Activated CD4-positive, alpha-beta T cell treated with anti-CD3 and anti-CD28 coated beads, Interleukin-2, amount 50 U/mL, for 24 hours (primary cell): ENCODE measurements at places on chromosomes 3 and 15.

DNA sequence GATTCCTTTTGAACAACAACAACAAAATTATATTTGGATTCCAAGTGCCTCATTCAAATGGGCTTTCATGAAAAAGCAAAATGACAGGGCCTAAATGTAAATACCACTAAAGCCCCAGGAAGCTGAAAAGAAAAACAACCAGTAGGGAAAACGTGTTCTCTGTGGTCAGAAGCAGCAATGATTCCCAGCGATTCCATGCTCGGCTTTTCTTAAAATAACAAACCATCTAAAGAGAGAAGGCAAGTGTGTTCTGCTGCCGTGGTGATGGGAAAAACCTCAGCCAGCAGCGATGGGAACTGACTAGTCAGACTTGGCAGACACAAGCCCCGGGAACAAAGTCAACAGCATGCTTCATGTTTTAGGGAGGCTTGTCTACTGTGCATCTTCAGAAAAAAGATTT lies 153.6 kb downstream of the TNIK start:
- no peak for DNase-seq

DNA sequence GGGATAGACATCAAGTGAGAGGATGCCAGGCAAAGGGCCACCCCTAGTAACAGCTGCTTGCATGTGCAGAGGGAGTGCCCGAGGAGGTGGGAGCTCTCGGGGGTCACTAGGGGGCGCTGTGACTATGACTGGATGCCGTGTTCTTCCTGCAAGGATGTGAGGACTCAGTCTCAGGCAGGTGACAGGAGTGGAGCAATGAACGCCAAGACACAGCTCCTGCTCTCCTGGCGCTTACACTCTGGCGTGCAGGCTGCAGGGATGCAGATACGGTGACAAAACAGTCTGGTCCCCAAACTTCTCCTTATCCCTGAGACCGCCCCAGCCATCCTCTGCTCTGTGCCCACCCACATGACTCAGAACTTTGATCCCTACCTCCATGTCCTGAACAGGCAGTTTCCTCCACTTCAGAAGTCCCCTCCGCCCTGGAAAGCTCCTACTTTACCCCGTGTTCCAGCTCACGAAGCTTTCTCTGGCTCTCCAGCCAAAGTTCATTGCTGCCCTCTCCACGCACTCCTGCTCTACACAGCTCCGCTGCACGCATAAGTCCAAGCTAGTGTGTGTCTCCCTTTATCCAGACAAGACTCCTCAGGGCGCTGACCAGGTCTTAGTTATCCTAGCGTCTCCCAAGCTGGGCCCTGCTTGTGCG lies 14.7 kb downstream of the RHOV start:
- DNase-seq, result peak; percentile 82

DNA sequence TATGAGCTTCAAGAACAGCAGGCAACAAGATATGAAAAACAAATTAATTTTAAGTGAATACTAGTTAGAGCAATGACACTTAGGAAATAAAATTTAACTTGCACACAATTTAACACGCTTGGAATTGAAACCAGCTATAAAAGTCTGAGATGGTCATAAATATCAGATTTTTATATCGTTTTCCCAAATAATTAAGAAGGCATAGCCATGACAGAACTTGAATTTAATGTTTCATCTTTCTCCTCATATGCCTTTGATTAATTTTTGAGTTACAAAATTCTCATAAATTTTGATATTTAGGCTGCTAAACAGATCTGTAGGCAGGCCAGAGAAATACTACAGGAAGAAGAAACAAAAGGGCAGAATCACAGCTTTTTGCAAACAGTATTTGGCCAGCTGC lies 38.5 kb downstream of the CD200R1L start:
- DNase-seq, result no peak

- no peak for DNase-seq
These were observed 171.4 kb downstream of the GREM1 start for GRCh38 chr15:32889214-32889613.

GRCh38 chr3:103127737-103128136 lies 692.9 kb downstream of the ZPLD1 start:
- DNase-seq, result no peak

- no peak for DNase-seq
These were observed 56.7 kb upstream of the MYRIP start for GRCh38 chr3:39752751-39753150.

DNA sequence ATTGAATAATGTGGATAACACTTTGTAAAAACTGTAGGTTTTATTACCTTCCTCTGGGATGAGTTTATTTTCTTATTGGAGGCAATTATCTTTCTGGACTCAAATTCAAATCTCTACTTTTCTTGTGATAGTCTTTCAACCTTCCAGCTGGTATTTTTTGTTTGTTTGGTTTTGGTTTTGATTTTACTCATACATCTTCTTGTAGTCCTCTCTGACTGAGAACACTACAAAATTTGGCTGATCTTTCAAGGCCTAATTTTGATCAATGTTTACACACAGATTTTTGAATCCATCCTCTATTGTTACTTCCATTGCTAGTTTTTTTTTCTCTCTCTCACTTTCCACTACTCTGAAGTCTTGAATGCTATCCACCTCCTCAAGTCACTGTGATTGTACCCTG lies 303.8 kb upstream of the NECTIN3 start:
- no peak for DNase-seq

- DNase-seq, result no peak
These were observed 34.8 kb downstream of the EMC4 start for GRCh38 chr15:34259566-34259965.

DNA sequence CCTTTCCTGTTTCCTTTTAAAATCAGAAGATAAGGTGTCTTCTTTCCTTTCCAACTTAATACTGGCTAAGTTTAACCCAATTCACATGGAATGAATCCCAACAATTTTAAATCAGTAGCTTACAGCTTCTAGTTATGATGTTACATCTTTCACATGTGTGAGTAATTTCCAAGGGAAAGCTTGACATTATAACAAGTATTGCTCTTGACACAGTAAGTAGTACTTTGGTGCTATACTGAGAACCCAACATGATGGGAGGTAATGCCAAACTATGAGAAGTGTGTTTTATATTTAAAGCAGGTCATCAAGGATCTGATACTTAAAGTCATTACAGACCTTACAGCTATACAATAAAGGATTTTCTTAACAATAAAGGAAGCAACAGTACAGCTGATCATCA lies 29.1 kb downstream of the RABL3 start:
- DNase-seq, result no peak

GRCh38 chr3:183069086-183069485 lies 30.2 kb downstream of the MCCC1 start:
- no peak for DNase-seq

GRCh38 chr3:170536712-170537111 lies 49.2 kb downstream of the SLC7A14 start:
- no peak for DNase-seq

DNA sequence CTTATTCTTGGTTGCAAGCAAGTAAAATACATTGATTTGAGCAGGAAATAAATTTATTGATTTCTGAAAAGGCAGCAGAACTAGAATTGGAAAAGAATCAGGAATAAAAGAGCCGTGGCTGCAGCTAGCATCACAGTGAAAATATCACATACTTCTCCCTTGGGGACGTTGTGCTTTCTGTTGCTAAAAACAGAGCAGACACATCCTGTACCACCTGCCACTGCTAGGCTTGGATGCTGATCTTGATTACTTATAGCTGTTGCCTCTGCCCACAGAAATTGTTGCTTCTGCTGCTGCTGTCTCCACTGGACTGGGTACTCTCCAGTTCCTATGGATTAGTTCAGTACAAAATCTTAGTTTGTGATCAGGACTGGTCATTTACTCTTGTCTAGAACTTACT lies 283.8 kb downstream of the C3orf38 start:
- no peak for DNase-seq

DNA sequence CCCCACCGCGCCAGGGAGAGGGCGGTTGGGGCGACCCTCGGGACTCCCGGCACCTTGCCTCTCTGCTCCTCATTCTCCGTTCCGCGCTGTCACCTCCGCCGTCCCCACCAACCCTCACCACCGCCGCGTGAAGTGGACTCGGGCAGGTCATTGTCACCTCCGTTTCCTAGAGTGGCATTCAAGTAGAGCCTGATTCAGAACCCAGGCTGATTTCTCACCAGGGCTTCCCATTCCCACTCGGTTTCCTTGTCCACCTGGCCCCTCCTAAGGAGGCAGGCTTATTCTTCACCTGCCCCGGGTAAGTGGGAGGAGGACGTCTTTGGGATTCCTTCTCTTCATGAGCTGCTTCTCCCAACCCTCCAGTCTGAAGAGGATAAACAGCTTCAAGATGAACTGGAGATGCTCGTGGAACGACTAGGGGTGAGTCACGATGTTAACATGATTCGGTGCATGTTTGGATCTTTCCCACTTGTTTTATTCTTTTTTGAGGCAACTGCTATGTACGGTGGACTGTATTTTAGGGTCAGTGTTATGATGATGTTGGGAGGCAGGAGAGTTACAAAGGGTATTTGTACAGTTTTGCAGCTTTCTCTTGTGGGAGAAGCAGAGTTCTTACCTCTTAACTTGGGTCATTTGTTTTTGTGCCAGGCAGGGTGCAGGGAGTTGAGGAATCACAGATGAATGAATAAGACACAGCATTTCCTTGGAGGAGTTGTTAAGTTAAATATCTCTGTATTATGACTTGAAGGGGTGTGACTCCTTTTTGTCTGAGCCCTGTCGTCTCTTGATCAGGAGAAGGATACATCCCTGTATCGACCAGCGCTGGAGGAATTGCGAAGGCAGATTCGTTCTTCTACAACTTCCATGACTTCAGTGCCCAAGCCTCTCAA lies 692 bp downstream of the PSMD2 start:
- no peak for DNase-seq

GRCh38 chr15:93331545-93332167 lies 242.6 kb upstream of the RGMA start:
- DNase-seq, result no peak

DNA sequence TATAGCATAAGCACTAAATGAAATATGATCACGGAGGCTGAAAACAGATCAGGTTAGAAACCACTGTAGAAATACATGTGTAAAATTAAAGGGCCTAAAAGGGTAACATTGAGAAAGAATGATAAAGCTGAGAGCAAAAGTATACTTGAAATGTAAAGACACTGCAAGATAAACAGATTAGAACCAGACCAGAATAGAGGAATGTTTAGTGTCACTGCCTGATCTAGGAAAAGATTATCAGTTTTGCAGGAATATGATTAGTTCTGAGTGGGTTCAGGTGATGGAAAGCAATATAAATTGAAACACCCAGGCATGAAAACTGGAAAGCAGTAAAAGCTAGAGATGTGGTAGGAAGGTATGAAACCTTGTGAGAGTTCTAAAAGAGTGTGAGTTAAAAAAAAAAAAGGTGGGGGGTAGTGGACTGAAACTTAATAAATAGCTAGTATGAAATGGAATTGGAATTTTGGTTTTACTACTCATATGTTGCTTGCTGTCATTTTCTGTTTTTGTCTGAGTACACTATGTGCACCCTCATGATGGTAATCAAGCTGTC lies 16.0 kb upstream of the C3orf38 start:
- no peak for DNase-seq

DNA sequence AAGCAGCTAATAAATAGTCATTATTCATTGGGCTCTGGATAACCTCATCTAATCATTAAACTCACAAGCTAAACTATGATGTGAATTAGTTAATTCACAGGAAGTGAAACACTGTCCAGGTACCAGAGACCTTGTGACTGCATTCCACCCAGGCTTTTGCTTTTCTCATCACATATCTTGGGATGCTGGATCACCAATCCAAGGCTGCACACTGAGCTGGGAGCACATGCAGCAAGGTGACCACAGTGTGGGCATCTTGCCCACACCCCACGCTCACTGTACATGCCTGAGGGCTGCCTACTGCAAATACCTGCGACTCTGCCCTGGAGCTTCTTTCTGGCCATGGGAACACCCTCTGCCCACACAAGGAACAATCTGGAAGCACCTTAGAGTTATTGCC lies 40.6 kb upstream of the TNFAIP8L3 start:
- no peak for DNase-seq

DNA sequence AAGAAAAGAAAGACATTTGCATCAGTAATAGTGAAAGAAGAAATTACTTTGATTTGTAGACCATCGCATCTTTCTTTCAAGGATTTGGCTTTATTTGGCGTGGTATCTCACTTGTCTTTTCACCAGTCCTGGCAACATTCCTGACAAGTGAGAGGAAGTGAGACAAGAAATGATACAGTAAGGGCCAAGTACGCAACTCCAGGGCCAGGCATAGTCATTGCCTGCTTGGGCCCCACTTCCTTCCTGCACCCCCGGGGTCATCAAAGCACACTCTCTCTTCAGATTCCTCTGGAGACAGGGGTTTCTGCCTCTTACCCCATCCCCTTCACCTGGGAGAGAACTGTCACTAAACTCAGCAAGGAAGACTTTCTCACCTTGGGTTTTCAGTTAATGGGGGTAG lies 55.1 kb downstream of the CD47 start:
- no peak for DNase-seq

DNA sequence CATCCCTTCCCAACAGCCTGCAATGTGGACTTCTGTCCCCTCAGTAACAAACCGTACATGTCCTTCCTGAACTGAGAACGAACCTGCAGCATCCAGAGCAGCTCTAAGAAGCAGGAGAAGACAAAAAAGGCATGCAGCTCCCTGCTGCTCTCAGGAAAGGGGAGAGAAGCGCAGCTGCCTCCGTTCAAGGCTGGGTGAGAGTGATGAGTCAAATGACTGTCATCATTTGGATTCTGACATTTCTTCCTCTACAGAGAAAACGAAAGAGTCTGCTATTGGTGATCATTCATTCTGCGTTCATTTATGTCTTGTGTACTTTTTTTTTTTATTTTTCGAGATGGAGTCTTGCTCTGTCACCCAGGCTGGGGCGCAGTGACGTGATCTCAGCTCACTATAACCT lies 677.8 kb downstream of the FHIT start:
- DNase-seq, result no peak

DNA sequence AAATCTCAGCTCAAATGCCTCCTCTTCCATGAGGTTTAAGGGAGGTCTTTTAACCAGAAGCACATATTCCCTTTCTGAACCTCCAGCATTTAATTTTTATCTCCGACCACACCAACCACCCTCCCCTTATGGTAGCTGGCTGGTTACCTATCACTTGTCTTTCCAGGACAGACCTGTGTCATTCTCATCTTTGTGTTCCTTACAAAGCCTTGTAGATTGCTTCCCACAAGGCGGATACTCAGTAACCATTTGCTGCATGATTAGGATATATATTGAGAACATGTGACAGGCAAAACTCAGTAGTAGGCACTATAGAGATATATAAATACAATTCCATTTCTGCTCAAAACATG lies 119.5 kb downstream of the RPL22L1 start:
- no peak for DNase-seq
